Activated CD4-positive, alpha-beta T cell treated with anti-CD3 and anti-CD28 coated beads, Interleukin-2, amount 10 ng/mL, durations not matched to agents 24 days and 14 days (primary cell): ENCODE measurements at places on chromosomes 6 and 20. TPM values are rescaled to one million over a fixed set of nuclear protein-coding genes. Genes with fewer than 3 reads are reported as not detected.

NNAT gene
- 0.16 TPM in 1 of 2 replicates, not detected in the other for total RNA-seq

ENPP3 gene
- 1.4 and 2.3 TPM in 2 replicates for total RNA-seq

DEFB118 gene
- total RNA-seq, result not detected in 2 replicates

RAET1G gene
- total RNA-seq, result not detected in 2 replicates

PDE10A gene
- not detected in 2 replicates for total RNA-seq
